Cortex of kidney (tissue), 1 donor: ENCODE measurements at places on chromosomes 12 and 14.

DNA sequence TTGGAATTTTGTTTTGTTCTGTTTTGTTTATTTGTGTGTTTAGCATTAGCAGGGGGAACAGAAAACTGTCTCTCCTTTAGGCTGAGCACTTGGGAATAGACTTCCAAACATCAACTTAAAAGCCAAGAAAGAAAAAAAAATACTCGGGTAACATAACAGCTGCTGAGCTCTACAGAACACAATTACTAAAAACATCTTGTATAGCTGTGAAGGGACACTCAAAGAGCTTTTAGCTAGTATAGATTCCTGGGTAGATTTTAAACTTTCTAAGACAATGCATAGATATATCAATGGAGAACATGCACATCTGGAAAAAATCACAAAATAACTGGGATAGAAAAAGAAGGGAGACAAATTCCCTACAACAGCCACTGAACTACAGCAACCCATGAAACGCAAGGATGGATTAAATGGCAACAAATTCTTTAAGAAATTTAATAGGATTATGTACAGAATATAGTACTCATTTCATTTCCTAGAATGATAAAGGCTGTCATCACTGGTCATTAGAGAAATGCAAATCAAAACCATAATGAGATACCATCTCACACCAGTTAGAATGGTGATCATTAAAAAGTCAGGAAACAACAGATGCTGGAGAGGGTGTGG lies 174.3 kb upstream of the KRR1 start:
- DNase-seq = no peak

- no peak for DNase-seq
Measured at GRCh38 chr14:64573109-64573508, 23.3 kb downstream of the PPP1R36 start.

DNA sequence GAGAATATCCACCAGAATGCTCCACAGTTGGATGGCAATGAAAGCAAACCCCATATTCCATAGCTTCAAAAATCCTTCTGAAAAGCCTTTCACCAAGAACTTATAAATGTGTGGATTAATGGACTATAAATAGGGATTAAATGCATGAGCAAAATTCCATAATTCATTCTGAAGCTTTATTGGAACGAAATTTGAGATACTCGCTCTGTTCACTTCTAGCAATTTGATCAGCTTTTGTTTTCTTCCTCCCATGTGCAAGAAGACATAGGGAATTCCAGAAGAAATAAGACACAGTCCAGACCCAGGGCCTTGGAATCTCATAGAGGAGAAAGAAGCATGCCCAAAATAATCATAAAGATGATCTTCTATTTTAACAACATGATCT lies 285.9 kb upstream of the TMPO start:
- no peak for DNase-seq

DNA sequence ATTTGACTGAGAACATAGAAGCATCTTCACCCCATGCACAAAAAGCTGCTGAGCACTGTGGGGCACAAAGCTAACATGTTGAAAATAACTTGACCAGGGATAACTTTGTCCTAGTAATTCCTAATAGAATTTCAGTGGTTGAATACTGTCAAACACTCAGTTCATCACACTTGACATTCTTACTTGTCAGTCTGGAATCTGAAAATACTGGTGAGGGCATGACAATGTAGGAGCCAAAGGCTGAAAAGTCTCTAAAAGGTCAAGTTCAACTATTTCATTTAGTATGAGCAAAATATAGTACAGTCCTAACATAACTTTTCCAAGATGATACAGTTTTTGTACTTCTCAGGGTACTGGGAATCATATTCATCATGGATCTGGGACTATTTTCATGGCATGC lies 504.4 kb upstream of the LMO3 start:
- DNase-seq = no peak

- DNase-seq = no peak
Measured at GRCh38 chr14:56082880-56083279, 35.3 kb upstream of the PELI2 start.

- DNase-seq = no peak
Measured at GRCh38 chr14:51094282-51094821, 553 bp downstream of the TRIM9 start.

DNA sequence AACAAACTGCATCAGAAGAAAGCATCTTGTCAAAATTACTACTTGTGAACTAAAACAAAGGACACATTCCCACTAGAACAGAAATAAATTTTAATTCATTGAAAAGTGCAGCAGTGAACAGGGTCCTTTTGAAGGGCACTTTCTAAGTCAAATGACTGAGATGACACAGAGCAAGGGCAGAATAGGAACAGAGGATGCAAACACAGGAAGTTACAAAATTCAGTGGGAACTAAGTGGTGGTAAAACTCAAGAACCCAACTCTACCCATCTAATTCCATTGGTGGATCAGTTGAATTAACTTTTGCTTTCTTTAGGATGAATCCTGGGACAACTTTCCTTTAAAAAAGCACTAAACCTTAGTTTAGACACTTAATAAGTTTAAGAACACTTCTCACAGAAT lies 45.8 kb downstream of the GNS start:
- DNase-seq = no peak

DNA sequence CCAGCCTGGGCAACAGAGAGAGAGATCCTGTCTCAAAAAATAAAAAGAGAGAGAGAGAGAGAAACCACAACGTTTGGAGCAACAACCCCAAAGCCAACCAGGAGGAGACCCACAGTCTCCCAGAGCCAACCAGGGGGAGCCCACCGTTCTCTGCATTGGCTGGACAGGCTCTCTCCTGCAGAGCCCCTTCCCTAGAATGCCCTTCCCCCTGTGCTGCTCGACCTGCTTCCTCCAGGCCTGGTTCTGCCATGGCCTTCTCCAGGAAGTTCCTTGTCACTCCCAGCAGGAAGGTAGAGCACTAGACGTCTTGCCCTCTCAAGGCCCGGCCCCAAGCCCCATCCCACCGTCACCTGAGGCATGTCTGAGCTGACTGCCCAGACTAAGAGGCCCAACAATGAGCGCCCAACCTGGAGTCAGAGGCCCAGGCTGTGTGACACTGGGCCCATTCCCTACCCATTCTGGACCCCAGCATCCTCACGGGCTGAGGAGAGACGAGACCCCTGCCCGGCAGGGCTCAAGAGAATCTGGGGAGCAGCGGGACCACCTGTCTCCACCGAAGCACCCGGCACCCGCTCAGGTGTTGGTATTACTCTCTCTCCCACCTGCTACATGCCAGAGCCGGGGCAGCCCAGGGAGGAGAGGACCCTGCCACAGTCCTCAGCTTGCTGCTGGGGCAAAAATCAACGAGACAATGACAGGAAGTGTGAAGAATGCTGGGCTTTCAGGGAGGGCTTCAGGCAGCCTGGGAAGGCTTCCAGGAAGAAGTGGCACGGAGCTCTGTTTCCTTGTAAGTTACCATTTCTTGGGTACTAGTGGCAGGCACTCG lies 61.2 kb downstream of the DIO3 start:
- no peak for DNase-seq

DNA sequence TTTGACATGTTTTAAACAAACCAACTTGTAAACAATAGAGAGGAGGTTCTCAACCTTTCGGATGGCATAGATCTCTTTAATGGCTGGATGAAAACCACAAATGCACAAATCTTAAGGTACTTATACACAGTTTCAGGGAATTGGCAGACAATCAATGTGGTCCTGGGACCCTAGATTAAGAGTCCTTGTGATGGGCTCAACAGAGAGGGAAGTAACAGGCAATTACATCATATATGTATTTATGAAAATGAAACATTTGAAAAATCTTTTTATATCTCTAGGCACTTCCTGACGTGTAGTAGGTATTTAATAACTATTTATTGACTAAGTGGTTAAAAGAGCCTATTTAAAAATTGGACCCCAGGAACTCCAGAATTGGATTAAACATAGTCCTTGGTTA lies 897 bp downstream of the ACTR10 start:
- no peak for DNase-seq

DNA sequence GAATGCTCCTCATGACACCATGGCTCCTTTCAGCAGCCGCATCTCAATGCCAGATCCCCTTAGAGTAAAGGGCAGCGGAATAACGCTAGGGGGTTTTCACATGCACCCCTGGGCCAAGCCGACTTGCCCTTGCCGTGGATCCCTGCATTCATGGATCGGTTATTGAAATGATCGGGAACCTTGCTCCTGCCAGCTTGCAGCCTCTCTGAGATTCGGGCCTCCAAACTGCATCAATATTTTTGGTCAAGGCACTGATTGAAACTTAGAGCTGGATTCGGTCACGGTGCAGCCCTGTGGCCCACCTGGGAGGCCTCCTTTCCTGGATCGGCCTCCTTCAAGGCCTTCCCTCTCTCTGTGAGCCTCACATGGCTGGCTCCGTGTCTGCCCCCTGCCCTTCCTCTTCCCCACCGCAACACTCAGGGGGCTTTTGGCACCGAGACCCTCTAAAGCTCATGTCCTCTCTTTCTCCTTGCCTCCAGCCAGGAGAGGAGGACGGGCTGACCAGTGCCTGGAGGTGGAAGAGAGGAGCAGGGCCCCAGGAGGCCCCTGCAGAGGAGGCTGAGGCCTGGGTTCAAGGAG lies 1.8 kb downstream of the PTPN6 start:
- no peak for DNase-seq

GRCh38 chr12:59929110-59929509 lies 333.3 kb downstream of the SLC16A7 start:
- no peak for DNase-seq

DNA sequence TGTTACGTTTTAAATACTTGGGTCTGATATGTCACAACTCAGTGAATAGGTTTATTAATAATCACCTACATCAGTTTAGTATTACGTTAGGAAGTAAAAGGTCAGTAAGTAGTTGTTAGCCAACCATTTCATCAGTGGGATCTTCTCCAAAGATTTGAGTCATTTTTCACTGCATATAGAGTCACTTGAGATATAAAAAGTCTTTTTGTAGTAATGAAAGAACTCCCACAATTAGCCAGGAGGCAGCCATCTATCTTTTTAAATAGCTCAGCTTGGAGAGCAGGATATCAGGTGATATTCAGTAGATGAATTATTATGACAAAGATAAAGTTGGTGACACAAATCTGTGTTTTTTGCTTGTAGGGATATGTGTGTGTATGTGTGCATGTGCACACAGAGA lies 309.3 kb downstream of the PDZRN4 start:
- DNase-seq = no peak

DNA sequence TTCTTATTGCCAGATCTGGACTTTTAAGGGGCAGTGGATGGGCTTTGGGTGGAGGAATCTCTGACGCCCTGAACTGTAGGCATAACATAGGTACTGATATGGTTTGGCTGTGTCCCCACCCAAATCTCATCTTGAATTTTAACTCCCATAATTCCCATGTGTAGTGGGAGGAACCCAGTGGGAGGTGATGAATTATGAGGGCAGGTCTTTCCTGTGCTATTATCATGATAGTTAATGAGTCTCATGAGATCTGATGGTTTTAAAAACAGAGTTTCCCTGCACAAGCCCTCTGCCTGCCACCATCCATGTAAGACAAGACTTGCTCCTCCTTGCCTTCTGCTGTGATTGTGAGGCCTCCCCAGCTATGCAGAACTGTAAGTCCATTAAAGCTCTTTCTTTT lies 160.0 kb upstream of the CRY1 start:
- DNase-seq = no peak

DNA sequence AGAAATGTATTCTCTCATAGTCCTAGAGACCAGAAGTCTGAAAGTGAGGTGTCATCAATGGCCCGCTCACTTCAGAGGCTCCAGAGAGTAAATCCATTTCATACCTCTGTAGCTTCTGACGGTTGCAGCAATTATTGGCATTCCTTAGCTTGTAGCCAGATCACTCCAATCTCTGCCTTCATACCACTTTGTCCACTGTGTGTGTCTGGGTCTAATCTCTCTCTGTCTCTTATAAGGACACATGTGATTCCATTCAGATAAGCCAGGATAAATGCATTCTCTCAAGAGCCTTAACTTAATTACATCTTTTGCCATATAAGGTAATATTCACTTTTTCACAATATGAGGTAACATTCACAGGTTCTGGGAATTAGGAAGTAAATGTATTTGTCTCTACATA lies 365.7 kb downstream of the GXYLT1 start:
- DNase-seq = no peak

DNA sequence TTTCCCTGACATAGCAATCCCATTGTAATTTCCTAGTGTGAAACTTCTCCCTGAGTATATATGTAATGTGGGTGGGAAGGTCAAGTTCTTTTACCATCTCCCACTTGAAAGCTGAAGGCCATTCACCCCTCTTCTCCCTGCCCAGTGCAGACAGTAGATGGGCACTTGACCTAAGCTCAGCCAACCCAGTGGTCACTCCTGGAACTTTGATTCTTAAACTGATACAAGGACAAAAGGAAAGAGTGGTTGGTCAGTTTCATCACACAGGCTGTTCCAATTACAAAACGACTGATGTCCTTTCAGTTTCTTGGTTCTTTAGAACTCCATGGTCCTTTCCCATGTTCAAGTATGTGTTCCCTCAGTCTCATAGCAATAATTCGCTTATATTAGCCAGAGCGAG lies 8.4 kb upstream of the APOLD1 start:
- no peak for DNase-seq

GRCh38 chr14:83923842-83924241 lies 1606.1 kb upstream of the FLRT2 start:
- DNase-seq = no peak

- no peak for DNase-seq
Measured at GRCh38 chr12:82149045-82149444, 209.1 kb downstream of the CCDC59 start.

GRCh38 chr12:95179011-95179410 lies 38.3 kb downstream of the FGD6 start:
- DNase-seq = no peak

DNA sequence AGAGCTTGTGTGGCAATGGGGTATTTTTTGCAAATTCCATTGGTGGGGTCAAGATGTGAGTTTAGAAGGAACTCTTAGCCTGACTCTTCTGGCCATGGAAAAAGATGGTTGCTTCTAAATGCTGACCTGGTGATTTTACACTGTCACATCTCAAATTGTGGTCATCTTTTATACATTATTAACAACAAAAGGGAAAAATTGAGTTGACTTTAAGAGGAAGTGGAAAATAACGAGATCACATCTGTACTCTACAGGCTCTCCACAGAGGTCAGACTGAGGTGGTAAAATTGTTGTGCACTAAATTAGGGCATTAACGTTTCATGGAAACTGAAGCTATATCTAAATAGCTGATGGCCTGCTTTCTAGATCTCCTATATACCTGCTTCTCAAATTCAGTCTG lies 44.7 kb downstream of the PTPN11 start:
- no peak for DNase-seq
